ENCODE measurements at places on chromosomes 12 and 14.
A peak's percentile ranks its signal among the peaks of the same experiment; 100 is the strongest.

DNA sequence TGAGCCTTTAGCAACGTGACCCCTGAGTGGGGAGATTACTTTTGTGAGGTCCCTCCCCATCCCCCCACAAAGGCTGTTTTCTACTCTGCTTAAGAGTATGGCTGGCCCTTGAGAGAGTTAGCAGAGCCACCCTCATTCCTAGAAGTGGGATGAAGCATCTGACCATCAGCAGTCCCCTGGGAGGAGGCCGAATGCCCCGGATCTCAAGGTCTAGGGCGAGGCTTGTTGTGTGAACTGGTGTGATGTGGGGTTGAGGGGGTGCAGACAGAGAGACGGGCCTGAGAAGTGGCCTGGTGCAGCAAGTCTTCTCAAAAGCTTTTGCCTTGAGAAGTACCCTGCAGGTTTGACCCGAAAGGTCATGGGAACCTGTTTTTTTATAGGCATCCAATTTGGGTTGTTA lies 153.0 kb upstream of the FKBP4 start:
- DNase-seq = no peak

- no peak for DNase-seq
Observed at GRCh38 chr12:82533341-82533740, 153.4 kb upstream of the TMTC2 start.

DNA sequence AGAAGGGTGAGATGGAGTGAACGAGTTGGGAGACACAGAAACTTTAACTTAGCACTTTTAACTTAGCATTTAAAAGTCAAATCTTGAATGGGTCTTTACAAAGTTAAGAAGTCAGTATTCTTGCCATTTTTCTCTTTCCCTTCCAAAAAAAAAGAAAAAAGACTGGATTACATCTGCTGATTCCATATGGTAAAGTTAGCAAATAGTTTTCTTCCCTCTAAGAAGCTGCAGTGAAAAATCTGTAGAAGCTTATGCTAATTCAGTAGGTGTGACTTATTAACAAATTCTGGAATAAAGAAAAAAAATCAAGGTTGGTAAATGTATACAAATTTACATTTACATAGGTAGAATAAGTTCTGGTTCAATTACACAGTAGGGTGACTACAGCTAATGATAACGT lies 50.9 kb downstream of the COCH start:
- DNase-seq = no peak

DNA sequence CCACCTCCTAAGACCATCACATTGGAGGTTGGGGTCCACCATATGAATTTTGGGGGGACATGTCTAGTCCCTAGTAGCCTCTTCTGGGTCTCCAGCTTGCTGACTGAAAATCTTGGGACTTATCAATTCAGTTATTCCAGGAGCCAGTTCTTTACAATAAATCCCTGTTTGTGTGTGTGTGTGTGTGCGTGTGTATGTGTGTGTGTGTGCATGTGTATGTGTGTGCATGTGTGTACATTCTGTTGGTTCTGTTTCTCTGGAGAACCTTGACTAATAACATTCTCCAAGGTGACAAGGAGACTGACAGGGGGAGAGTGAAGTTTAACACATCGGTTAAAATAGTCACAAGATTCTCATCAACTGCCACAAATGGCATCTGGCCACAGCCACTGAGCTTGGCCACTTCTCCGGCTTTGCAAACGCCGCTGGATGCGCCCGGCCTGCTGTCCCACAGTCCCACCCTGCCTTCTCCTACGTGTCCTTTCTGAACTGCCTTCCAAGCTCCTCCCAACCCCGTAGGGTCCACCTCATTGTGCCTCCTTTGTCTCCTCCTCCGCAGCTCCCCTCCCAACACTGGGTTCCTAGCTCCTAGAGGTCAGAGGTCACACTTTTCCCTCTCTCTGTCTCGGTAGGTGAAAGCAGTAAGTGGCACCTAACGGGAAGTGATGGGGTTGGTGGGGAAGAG lies 88.1 kb upstream of the DIO3 start:
- DNase-seq = no peak

GRCh38 chr12:107131832-107132616 lies 38.7 kb upstream of the CRY1 start:
- peak; percentile 71 for DNase-seq

- DNase-seq = no peak
Observed at GRCh38 chr14:93967637-93968250, 8.6 kb downstream of the ASB2 start.

DNA sequence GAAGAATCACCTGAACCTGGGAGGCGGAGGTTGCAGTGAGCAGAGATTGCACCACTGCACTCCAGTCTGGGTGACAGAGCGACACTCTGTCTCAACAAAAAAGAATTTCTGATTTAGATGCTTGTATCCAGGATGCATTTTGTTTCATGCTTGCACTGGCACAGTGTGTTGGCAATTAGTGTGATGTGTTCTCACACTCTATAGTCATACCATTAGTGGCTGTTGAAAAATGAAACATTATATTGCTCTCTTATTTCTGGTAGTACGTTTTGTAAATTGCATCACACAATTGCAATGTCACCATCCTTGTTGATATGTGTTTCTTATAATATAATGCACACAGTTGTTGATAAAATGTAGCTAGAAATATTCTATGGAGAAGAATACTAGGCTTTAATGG lies 51.3 kb upstream of the RMST start:
- DNase-seq = no peak

DNA sequence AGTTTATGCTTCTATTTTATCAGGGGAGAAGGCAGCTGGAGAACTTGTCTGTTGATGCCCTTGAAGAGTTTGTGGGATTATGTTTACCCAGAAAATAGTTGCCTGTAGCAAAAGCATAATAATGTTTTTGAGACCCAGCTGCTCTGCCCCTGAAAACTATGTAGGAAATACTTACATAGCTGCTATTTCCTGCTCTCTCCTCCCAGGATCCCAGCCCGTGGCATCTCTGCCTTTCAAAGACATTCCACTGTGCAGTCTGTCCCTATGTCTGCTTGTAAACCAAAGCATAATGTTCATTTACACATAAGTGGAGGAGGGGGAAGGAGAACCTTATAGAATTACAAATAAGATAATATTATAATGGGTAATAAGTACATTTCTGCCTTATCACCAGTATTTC lies 198.7 kb downstream of the SYT1 start:
- DNase-seq = no peak

DNA sequence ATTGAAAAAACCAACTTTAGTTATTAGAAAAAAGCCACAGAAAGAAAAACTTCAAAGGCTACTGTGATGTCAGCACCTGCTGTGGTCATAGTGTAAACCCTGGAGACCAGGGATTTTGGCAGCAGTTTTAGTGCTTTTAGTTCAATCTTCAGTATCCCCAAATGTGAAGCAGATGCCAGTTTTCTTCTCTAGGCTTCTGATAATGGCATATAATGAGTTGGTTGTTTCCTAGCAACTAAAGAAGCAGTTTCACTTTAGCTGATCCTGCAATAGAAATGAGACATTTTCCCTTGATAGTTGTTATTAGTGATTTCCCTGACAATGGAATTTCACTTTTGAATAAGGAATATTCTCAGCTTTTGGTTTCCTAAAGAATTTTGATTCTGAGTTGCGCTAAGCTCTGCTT lies 131.2 kb downstream of the NUBPL start:
- peak; percentile 31 for DNase-seq

- no peak for DNase-seq
Observed at GRCh38 chr12:24929953-24930352, 18.9 kb downstream of the BCAT1 start.

GRCh38 chr12:54035568-54036264 lies 2.9 kb downstream of the HOXC5 start:
- no peak for DNase-seq

GRCh38 chr12:83690465-83690864 lies 1003.8 kb downstream of the TMTC2 start:
- DNase-seq = no peak

DNA sequence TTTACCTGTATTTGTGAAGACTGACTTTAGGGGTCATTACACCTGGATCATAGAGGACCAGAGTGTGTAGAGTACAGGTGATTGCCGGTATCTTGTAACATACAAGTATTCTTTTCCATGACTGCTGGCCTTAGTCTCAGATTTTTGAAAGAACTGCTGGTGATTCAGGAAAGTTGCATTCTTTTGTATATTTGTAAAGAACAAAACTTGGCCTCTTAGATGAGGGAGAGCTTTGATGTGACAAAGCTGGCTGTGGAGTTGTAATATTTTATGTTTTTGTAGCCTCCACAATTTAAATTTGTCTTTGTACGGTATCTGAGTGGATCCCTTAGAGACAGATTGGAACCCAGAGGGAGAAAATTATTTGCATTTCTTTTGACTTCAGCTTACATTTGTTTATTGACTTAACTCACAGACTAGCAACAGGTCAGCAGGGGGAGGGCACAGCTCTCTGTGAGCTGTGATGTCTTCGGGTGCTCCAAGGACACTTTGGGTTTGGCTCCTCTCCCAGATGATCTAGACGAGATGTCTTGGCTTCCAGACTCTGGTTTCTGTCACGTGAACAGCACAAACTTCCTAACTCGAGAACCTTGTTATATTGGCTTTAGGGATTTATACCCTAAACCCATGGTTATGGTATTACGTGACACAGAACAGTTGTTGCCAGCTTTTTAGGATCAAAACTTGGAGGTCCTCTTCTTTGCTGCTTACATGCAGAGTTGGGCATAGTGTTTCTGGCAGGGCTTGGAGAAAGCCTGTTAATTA lies 65.9 kb downstream of the DAAM1 start:
- DNase-seq = peak; percentile 59

DNA sequence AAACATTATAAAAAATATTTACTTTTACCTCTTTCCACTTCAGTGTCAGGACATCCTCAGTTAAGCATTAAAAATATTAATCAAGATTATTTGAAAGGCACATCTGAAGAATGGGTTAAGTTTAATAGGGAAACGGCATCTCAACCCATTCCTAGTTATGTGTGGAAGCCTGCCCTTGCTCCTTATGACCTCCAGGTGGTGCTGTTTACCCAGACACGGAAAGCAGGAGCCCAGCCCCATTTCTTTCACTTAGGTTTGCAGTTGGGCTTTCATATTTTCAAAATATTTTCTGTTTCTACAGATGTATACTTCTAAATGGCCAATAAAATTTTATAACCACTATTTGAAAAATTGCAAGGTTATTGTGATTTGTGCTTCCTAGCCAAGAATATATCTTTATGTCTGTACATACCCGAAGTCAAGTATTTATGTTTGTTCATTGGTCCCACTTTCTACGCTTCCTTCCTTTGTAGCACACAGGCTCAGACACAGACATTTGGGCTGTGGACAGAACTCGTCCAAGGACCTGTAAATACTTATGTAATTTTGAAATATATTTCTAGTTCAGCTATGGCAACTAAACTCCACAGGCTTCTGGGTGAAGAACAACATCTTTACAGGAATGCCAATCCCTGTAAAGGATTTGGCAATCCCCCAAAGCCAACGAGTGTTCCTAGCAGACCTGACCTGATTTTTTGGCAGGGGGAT lies 247.1 kb downstream of the AKAP6 start:
- DNase-seq = peak; percentile 89

GRCh38 chr12:54383041-54383609 lies 1.4 kb downstream of the ZNF385A start:
- DNase-seq = no peak

- no peak for DNase-seq
Observed at GRCh38 chr12:123813349-123813748, 51.2 kb downstream of the DNAH10 start.

DNA sequence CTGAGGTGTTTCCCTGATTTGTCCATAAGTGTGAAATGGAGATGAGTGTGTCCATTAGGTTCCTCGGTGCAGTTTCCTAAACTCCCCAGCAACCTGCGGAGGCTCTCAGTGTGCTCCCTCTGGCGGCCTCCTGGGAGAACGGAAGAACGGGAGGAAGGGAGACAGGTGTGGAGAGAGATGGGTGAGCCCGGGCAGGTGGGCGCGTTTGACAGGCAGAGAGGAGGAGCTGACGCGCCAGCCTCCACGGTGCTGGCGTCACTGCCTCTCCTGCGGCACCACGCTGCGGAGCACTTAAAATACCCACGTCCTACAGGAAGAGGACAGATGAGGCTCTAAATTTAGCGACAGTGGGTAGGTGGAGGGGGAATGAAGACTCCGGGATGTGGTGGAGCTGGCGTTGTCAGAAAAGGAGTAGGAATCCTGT lies 26.8 kb upstream of the PEX5 start:
- peak; percentile 59 for DNase-seq

- DNase-seq = no peak
Observed at GRCh38 chr12:82400819-82401218, 42.5 kb downstream of the METTL25 start.

DNA sequence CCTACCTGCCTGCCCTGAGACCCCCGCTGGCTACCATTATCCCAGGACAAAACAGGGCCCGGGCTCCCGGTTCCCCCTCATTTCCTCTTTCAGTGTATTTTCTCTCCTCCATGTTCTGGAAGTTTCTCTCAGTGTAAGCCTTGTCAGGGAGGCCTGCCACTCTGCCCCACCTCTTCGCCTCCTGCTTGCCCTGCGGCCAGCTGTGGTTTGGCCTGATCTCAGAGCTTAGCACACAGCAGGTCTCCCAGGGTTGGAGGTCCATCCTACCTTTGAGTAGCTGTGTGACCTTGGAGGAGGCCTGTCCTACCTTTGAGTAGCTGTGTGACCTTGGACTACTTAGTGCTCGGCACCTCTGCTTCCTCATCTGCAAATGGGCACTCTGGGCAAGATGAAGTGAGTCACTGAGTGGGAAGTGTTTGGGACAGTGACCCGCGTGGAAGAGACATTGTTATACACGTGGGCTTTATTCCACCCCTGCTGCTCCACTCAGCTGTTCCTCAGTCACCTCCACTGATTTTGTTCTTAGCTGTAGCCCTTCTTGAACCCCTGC lies 212.7 kb downstream of the ZFP36L1 start:
- DNase-seq = no peak

DNA sequence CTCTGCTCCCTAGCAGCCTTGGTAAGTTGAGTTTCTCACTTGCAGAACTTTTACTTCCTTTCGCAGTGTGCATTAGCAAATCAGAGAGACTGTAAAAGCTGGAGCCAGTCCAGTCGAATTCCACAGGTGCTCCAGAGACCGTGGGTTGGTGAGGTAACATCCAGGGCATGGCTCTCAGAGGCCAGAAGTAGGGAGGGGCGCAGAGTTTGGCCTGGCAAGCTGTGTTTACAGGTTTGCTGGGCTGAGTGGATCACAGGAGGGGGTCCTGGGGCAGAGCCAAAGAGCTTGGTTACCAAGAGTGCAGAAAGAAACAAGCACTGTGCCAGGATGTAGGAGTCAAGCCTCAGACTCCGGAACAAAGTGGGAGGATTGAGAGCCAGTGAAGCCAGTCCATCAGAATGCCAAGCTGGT lies 10.2 kb upstream of the BHLHE41 start:
- peak; percentile 45 for DNase-seq

DNA sequence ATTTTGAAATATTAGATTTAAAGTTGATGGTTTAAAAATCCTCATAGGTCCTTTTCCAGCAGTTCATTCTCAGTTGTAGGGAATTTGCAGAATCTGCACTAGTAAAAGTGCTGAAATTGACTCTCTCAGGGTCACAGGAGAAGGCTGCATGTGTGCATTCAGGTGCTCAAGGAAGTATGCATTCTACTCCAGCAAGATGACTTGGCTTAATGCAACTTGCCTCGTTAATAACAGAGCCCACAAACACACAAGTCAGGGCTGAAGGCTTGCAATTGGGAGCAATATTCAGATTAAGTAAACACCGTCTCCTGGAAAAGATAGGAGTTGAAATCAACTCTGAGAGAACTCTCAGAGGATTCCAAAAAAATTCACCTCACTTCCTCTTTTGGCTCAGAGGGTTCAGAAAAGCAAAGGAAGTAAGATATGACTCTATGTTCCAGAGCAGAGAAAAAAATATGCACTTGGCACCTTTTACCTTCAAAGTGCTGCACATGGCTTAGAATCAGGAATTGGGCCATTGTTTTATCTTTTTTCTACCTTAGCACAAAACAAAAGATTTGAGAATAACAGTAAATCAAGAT lies 406.3 kb upstream of the DCN start:
- no peak for DNase-seq
